ENCODE measurements at places on chromosomes 1 and 21. TPM values are rescaled to one million over a fixed set of nuclear protein-coding genes. Genes with fewer than 3 reads are reported as not detected.

DNA sequence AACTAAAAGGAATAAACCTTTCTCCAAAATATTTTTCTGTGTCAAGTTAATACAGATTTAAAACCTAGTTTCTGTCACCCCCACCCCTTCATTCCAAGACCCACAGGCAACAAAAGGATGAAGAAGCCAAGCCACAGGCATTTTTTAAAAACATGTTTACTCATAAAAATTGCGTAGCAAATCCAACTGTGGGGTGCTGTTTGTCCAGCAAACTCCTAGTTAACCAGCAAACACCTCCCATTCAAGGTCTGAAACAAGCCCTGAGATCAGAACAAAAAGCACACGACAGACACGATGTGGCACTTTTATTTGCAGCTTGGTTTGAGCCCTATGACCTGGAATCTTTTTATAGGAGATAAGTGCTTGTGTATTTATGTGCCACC is 149.9 kb upstream of the CAMK1G start:
- no peaks in the 10 kb centered on the region for H3K36me3 ChIP-seq
- H3K27ac ChIP-seq = no peak overlapping the region
- no peak for DNase-seq
- H3K4me1 ChIP-seq = no peaks in the 10 kb centered on the region
- H3K4me3 ChIP-seq = no peak overlapping the region

GRCh38 chr21:17428484-17428869 is 84.4 kb upstream of the CXADR start:
- no peak overlapping the region for H3K4me3 ChIP-seq
- DNase-seq = no peak
- H3K27ac ChIP-seq = no peak overlapping the region
- no peaks in the 10 kb centered on the region for H3K27me3 ChIP-seq
- no peaks in the 10 kb centered on the region for H3K4me1 ChIP-seq
- H3K36me3 ChIP-seq = no peaks in the 10 kb centered on the region

- H3K27me3 ChIP-seq = no peaks in the 10 kb centered on the region
- H3K4me1 ChIP-seq = peaks cover 2% of the 10 kb centered on the region
- H3K36me3 ChIP-seq = peaks cover 92% of the 10 kb centered on the region
- H3K4me3 ChIP-seq = no peak overlapping the region
- no peak for DNase-seq
- no peak overlapping the region for H3K27ac ChIP-seq
These were observed 10.8 kb downstream of the EFCAB14 start for GRCh38 chr1:46708121-46708520.

GRCh38 chr1:113391649-113392271 is 1.4 kb downstream of the MAGI3 start:
- peak; percentile 12 for DNase-seq
- no peaks in the 10 kb centered on the region for H3K27me3 ChIP-seq
- peak overlapping the region; percentile 91 for H3K4me3 ChIP-seq
- peaks cover 25% of the 10 kb centered on the region for H3K4me1 ChIP-seq

DNA sequence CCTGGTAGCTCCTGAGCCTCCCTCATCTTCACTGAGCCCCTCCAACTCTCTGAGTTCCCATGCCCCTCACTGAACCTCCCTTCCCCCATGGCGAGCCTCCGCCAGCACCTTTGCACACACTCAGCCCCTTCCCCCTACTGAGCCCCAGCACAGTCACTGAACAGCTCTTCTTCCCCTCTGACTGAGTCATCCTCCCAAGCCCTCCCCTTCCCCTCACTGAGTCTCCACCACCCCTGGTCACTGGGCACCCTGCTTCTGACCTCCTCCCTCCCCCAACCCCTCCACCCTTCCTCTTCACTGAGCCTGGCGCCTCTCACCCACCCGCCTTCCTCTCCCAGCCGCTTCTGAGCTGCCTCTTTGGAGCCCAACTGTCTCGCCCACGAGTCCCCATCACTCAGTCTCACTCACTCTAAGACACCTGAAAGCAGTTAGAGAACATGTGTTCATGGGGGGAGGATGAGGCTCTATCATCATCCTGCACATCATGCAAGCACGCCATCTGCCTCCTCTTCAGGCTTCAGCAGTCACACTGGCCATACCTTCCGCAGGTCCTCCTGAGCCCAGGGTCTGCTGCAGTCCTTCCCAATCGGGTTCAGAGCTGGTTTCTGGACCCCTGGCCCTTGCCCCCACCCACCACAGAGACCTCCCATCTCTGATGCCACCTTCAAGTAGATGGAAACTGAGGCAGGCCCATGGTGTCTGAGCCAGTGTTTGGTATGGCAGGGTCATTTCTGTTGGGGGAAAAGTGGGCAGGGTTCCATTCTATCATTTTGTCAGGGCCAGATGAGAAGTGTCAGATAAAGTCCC is 2.0 kb upstream of the TRNP1 start:
- H3K27ac ChIP-seq = no peak overlapping the region
- no peak for DNase-seq
- no peak overlapping the region for H3K4me3 ChIP-seq
- H3K4me1 ChIP-seq = peaks cover 15% of the 10 kb centered on the region
- peaks cover 37% of the 10 kb centered on the region for H3K27me3 ChIP-seq
- no peaks in the 10 kb centered on the region for H3K36me3 ChIP-seq

OLIG1 gene
- total RNA-seq = not detected

DNA sequence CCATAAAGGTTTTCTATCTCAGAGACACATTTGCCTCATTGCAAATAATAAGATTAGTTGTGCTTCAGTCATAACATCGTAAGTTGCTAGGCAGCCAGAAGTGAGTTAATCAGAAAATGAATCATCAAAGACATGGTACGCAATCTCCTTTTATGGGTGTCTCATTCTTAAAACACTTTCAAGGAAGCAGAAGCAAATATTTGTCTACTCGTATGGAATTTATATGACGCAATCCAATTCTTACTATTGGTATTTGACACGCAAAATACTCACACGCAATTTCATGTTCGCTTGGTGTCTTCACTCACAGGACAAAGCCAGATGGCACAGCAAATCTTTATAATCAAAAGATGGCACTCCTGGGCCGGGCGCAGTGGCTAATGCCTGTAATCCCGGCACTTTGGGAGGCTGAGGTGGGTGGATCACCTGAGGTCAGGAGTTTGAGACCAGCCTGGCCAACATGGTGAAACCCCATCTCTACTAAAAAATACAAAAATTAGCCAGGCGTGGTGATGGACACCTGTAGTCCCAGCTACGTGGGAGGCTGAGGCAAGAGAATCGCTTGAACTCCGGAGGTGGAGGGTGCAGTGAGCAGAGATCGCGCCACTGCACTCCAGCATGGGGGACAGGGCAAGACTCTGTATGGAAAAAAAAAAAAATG is 56.4 kb downstream of the HLCS start:
- no peak overlapping the region for H3K4me3 ChIP-seq
- H3K27ac ChIP-seq = no peak overlapping the region
- DNase-seq = no peak
- H3K4me1 ChIP-seq = no peaks in the 10 kb centered on the region
- no peaks in the 10 kb centered on the region for H3K27me3 ChIP-seq

GRCh38 chr1:61255358-61255703 is 173.0 kb downstream of the NFIA start:
- no peak for DNase-seq
- no peaks in the 10 kb centered on the region for H3K27me3 ChIP-seq
- peaks cover 4% of the 10 kb centered on the region for H3K4me1 ChIP-seq
- no peak overlapping the region for H3K27ac ChIP-seq
- no peak overlapping the region for H3K4me3 ChIP-seq

DNA sequence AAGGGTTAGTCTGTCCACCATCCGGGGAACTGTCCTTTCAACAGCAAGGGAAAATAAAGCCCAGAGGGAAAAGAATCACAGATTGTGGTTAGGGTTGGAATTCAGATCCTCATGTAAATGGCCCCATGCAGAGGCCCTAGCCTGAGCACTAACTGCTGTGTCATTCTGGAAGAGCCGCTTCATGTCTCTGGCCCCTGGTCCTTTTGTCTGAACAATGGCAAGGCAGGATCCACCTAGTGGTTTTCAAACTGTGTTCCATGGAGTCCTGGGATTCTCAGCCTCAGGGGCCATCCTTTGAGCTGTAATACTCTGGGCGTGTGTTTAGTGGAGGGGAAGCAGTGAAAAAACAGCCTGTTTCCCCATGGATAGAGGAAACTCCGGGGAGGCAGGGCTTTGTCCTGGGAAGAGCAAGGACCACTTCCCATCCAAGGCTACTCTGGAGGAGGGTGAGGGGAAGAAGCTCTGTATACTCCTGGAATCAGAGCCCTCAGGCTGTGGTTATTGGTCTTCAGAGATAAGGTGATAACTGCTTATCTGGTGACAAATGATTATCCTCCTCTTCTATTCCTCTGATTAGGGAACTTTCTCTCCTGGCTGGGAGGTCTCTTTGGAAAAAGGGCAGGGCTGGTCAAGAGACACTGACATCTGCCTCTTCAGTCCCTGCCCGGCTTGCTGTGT is 19.2 kb downstream of the PAX7 start:
- peaks cover 39% of the 10 kb centered on the region for H3K27me3 ChIP-seq
- H3K27ac ChIP-seq = no peak overlapping the region
- DNase-seq = no peak

Data from CD4-positive, alpha-beta T cell (primary cell).